COLO829 (cell line): ENCODE measurements at places on chromosomes 3 and 15.

DNA sequence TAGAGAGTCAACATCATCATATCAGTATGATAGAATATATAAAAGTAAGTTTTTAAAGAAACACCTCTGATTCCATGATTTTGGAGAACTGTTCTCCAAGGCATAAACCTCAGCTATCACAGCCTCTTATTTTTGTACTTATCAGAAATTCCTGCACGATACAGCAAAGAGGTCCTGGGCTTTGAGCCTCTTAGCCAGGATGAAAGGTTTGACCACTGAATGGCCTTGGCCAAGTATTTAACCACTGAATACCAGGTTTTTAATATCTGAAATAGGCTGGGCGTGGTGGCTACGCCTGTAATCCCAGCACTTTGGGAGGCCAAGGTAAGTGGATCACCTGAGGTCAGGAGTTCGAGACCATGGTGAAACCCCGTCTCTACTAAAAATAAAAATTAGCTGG, 1.9 kb upstream of the FAM174B start:
- DNase-seq = no peak

GRCh38 chr3:45986303-45986982, 9.2 kb downstream of the FYCO1 start:
- no peak for DNase-seq

DNA sequence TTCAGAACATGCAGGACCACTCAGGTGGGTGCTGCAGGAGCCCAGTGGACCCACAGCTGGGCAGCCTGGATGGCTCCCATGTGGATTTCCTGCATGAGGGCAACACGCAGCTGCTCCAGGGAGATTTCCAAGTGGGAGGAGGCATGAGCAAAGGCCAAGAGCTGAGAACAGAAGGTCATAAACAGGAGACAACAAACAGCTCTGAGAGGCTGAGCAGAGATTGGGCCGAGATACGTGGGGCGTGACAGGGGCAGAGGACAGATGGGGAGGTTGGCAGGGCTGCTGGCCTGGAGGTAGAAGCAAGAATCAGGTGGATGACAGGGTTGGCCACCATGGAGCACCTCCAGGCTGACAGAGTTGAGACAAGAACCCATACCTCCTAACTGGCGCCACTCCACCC, 2.9 kb downstream of the PHGR1 start:
- no peak for DNase-seq

DNA sequence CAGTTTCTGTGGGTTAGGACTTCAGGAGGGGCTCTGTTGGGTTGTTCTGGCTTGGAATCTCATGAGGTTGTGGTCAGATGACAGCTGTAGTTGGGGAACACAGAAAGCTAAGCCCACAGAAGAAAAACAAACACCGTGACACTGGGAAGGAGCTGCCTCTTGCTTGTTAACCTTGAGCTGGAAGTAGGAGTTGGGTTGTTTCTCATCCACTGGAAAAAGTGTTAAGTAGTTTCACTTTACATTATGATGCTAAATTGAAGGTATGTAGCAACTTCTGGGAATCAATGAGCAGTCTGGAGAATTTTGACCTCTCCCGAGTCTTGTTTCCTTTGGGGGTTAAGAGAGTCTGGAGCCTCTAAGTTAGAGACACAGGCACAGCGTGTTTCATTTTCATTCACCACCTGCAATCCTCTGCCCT, 20.4 kb downstream of the HACD3 start:
- DNase-seq = no peak

- no peak for DNase-seq
Observed at GRCh38 chr3:80238606-80239005, 470.8 kb upstream of the ROBO1 start.

GRCh38 chr3:36681867-36682266, 82.5 kb downstream of the DCLK3 start:
- no peak for DNase-seq

- DNase-seq = no peak
Observed at GRCh38 chr3:179732661-179733348, 80.0 kb downstream of the USP13 start.

- DNase-seq = no peak
Observed at GRCh38 chr3:156952011-156952410, 125.9 kb downstream of the LEKR1 start.

DNA sequence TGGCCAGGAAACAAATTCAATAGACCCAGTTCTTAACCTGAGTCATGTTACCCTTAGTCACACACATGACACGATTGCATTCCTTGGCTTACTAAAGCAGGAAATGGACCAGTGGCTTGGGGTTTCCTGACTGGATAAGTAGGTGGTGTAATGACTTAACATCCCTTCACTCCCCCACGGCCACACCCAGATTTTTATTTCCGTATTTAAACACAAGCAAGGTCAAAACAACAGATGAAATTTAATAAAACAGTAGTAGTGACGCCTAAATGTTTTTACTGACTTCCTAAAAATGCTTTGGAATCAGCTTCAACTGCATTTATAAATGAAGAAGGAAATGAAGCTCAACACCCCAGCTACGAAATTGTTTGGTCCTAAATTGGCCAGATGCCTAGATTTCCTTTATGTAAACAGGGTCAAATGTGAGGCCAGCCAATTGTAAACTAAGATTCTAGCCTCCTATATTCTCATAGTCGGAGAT, 324.3 kb downstream of the CHST2 start:
- DNase-seq = peak; percentile 92

DNA sequence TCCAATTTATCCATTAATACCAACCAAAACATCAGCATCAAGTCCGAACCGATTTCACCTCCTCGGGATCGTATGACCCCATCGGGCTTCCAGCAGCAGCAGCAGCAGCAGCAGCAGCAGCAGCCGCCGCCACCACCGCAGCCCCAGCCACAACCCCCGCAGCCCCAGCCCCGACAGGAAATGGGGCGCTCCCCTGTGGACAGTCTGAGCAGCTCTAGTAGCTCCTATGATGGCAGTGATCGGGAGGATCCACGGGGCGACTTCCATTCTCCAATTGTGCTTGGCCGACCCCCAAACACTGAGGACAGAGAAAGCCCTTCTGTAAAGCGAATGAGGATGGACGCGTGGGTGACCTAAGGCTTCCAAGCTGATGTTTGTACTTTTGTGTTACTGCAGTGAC, 20.8 kb downstream of the LYSMD4 start:
- no peak for DNase-seq

DNA sequence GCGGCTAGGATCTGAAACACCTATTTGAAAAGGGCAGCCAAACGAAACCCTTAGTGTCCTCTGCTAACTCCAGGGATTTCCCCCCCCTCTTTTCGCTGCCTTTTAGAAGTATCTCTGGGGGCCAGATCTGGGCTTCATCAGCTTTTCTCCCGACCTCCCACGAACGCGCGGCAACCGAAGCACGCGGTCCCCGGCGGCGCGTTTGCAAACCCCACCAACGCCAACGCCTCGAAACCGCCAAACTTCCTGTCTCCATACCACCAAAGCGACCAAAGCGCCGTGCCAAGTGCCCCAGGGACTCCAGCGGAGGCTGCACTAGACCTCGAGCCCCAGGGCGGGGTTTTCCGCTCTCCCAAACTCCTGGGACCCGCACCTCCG, 155.8 kb upstream of the FRMD4B start:
- no peak for DNase-seq

DNA sequence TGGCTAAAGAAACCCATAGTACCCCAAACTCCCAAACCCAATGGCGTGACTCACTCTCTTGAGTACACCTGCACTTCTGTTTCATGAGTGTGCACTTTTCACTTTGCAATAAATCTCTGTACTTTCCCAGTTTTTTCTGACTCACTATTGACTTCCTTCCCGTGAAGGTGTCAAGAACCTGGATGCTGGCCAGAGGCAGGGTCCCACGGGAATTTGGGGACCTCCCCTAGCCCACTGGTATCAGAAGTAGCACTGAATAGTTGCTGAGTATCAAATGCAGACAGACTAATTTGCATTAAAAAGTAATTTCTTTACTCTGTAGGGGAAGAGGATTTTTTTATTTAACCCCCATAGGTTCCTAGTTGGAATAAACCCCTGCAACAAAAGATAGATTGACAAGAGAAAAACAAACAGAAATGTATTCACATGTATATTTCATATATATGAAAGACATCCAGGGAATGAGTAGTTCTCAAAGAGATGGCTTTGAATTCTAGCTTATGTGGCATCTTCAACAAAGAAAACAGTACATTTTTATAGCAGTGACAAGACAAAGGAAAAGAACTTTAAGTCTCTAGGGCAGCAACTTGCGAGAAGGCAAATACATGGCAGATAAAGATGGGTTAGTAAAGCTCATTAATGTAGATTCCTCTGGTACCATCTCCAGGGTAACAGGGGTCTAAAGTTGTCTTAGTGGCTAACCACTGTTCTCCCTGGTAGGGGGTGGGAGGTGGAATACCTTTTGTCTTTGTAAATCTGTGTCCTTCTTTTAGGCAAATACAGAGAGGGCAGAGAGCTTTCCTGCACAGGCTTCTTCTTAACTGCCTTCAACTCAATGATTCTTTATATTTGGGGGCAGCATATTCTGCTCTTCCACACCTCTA, 385.5 kb upstream of the PDZRN3 start:
- no peak for DNase-seq

GRCh38 chr3:30426293-30426993, 180.0 kb upstream of the TGFBR2 start:
- no peak for DNase-seq

DNA sequence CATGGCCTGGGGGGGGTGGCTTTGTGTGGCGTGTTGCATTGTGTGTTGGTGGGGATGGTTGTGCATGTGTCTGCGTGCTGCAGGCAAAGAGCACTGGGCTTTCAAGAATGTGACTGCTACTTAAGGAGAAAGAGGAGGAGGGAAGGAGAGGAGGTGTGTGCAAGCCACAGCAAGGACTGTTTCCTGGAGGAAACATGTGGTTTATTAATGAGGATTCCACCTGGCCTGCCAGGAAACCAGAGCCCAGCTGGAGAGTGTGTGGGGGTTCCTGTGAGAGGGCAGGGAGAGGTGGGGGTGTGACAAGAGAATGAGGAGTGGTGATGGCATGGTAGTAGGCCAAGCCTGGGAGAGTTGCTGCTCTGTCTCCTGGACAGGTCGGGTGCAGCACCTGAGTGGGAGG, 258.1 kb upstream of the ROPN1 start:
- DNase-seq = no peak

DNA sequence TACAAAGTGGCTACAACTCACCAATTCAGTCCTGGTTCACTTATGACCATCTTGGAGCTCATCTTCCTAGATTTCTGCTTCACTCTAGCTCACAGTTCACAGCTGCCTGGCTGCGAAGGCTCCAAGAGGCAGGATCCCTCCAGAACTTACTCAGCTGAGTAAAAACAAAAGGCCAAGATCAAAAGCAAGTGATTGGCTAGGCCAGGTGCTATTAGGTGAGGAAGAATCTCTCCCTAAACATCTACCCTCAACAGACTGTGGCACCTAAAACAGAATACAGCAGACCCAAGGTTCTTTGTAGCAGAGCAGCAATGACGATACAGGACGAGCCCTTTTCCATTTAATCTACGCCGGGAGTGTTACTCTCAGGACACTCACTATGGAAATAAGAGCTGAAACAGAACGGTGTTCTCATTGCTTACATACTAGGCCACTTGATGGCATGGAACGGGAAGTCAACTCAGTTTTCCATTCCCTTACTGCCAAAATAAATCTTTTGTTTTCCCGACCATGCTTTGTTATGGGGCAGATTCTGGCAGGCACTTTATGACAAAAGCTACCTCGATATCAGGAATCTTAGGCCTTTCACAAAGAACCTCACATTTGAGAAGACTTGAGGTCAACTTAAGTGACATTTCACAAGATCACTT, 901 bp downstream of the ICE2 start:
- DNase-seq = no peak

DNA sequence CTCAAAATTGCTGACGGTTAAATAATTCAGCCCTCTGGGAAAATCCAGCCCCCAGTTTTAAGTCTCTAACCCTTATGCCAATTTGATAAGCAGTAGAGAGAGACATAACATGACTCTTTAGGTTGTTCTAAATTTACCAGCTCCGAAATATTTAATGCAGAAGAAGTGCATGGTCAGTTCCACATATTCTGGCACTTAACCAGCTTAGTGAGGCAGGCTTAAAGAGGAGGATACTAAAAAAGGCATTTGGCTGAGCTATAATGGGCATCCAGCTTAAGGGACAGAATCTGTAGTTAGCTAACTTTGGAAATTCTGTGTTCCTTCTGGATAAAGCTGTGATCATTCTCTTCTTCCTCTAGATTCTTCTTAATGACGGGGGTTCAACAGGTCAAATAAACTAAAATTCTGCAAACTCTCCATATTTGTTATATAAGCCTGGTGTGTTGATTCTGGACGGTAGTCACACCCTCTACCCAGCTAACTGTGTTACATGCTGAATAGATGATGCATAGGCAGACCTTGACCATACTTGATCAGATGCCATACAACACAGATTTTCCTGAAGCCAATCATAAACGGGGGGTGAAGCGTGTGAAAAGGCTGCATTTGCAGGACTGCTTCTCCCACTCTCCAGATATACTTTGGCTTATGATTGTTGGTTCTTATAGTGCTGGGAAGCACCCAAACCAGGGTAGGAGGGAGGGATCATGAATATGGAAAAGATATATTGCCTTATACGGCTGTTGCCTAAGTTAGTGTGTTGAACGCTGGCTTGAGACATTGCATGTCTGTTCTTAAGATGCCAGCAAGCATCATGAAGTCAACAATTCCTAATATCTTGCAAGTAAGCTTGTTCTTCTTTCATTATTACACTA, 118.4 kb downstream of the FGF12 start:
- DNase-seq = no peak

DNA sequence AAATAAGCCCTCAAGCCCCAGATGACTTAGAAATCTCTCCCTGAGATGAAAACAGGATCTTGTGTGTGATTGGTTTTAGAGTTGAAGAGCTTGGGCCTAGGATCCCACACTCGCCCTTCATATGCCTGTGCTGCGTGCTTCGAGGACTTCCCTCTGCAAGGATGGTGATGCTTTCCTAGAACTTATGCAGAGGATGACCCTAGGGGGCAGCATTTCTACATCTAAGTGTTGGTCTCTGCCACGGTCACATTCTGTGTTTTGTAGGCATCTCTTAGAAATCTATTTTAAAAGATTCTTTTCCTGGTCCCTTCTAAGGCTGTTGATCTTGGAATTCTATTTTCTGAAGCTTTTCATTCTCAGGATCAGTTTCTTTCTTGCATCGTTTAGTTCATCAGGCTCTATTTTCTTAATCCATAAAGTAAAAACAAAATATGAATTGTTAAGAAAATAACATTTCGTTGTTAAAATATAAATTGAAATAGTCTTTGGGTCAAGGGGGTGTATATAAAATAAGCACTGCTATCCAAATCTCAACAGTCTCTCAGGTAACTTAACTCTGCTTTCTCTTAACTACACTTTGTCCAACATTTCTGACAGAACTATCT, 45.7 kb downstream of the WDR76 start:
- DNase-seq = peak; percentile 43

- no peak for DNase-seq
Observed at GRCh38 chr3:164360738-164361406, 717.4 kb downstream of the SI start.
